ENCODE measurements at places on chromosomes 11 and 22.

DNA sequence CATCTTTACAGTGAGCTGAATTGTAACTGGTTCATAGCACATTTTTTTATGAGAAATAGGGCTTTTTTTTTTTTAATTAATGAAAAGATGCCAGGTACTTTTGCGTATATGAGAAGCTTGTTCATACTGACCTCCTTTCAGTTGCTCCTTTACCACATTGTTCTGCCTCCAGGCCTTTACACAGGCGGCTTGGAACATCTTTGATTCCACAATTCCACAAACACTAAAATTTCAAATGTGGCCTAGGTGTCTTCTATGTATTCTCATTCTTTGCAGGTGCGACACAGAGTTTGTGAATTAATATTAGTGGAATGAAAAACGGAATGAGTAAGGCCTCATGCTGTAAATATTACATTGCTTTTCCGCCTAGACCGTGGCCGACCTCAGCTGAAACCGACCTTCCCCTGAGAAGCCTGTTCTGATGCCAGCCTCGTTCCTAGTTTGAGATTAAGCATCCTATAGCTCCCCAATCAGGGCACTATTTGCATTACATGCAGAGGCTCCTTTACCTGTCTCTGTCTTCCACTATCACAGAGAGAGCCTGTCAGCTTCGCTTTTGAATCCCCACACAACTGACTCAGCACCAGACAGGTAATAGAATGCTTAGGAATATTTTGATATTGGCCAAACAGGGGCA lies 125.8 kb downstream of the LDLRAD3 start:
- DNase-seq, result no peak

- DNase-seq, result no peak
Measured at GRCh38 chr11:125261588-125261987, 97.0 kb downstream of the PKNOX2 start.

GRCh38 chr11:15770798-15771414 lies 585.4 kb downstream of the SOX6 start:
- no peak for DNase-seq

DNA sequence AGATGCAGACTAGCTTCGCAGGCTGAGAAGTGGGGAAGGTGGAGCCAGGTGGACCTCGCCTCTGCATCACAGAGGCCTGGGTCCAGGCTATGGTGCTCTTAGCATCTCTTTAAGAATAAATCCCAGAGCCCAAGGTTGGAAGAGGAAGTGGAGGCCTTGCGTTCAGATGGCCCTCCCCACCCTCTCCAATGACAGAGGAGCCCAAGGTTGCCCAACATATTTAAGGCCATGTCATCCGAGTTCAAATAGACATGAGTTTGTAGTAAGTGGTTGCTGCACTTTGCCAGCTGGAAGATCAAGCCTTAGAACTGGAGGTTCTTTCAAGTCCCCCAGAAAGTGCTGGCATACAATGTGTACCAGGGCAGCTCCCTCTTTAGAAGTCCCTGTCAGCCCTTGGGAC lies 47.1 kb upstream of the HORMAD2 start:
- no peak for DNase-seq

GRCh38 chr11:12207384-12208150 lies 97.2 kb downstream of the MICAL2 start:
- no peak for DNase-seq

- DNase-seq, result no peak
Measured at GRCh38 chr11:103690356-103690755, 346.1 kb upstream of the DDI1 start.

DNA sequence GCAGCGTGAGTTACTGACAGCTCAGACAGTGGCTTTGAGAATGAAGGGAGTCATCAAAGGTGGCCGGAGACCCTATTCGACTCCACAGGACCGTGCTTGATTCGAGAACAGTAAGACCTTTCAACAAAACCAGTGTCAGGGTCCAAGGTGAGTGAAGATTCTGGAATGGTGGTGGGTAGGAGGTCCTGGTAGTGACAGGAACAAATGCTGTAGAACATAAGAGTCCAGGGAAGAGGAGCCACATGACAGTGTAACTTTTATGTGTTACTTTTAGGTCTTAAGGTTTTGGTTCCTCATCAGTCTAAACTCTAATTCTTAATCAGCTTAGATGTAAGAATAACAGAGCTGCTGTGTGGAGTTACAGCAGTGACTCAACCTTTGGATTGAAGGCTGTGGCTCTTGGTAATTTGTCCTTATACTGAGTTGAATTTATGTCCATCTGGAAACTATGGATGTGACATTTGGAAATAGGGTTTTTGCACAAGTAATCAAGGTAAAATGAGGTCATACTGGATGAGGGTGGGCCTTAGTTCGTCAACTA lies 1.8 kb downstream of the TBC1D22A start:
- no peak for DNase-seq

- no peak for DNase-seq
Measured at GRCh38 chr22:23763954-23764353, 1.2 kb downstream of the C22orf15 start.

- no peak for DNase-seq
Measured at GRCh38 chr11:95556011-95556341, 233.6 kb downstream of the FAM76B start.

GRCh38 chr22:44609400-44609988 lies 92.5 kb upstream of the PRR5 start:
- no peak for DNase-seq

DNA sequence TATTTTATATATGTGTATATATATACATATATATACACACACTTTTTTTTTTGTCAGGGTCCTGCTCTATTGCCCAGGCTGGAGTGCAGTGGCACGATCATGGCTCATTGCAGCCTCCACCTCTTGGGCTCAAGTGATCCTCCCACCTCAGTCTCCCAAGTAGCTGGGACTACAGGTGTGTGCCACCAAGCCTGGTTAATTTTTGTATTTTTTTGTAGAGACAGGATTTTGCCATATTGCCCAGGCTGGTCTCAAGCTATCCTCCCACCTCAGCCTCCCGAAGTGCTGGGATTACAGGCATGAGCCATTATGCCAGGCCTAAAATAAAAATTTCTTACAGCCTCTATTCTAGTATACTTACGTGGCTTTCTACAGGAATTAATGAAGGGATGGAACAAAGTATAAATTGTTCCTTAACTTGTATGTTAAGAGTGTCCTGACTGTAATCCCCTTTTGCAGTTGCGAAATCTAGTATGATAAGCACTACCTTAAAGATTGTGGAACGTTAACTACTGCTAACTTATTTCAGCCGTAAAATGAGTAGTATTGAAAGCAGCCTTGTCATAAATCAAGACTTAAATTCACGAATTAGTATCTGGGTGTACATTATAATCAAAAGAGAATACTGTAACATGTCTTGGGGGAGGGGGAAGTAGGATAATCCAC lies 2.1 kb downstream of the TRAF6 start:
- DNase-seq, result no peak

GRCh38 chr11:69000831-69001242 lies 12.2 kb downstream of the MRGPRF start:
- DNase-seq, result no peak

DNA sequence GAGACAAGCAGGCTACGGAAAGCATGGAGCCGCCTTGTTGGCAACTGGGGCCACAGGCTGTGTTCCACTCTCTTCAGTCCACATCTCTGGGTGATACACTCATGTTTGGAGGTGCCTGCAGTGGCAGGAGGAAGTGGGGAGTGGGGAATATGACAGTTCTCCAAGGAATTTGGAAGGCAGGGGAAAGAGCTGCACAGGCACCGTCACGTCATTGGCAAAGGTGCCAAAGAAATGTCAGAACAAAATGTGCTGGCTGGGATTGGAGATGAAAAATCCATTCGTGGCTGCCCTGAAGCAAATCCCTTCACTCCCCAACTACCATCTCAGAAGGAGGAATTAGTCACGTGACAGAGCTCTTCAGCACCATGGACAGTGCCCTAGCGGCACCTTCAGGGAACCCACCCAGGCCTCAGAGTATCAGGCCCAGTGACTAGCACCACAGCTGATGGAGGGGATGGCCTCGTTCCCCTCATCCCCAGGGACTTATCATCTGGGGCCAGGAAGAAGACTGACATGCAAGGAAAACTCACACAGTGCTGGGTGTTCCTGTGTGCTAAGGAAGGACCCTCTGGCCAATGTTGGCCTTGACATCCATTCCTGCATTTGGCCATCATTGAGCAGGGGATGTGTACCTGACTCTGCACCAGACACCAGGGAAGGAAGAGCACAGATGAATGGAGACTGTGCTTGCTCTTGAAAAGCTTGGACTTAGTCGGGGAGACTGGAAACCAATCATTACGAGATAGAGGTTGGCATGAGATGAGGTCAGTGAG lies 48.5 kb upstream of the PRDM11 start:
- no peak for DNase-seq

DNA sequence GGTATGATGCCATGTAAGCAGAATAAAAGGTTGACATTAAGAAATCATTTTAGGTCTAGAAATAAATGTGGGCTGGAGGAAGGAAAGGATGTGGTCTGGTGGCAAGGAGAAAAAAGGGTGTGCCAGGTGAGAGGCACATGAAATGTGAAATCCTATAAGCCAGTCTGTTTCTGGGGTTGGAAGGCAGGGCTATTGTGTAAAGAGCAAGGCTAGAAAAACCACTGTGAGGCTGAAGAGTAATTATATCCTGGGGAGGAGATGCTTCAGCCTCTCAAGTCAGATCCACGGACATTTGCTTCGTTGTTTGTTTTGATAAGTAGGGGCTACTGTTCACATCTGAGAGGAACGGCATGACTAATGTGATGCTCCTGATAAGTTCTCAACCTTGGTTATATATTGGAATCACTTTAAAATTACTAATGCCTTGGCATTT lies 77.5 kb upstream of the CTSC start:
- no peak for DNase-seq

DNA sequence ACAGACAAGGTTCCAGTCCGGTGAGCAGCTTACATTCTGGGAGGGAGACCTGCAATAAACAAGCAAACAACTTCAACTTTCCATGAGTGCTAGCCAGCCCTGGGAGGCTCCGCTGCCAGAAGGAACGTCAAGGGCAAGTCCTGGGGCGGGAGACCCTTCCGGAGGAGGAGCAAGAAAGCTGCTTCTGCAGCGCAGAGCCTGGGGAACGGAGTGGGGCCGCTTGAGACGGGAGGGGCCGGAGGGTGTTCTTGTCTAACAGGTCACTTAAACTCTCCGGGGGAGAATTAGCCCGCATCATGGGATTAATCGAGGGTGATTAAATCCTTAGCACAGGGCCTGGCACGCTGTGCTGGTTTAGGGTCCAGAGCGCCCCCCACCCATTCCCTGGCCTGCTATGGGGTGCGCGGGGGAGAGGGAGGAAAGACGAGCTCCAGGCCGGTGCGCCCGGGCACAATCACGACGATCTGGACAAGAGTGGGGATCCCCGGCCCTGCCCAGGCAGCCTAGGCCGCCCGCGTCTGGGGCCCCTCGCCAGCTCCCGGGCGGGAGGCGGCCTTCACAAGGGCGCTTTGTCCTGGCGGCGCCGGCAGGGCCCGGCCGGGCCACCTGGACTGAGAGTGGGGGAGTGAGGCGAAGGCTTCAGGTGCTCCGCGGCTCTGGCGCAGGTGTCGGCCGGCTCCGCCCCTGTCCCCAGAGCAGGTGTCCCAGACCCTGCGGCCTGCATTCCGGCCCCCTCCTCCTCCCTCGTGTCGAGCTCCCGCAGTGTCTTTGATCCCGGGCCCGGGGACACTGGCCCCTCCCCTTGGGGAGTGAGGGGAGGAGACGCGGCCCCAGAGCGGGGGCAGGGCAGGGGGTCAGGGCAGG lies 663 bp upstream of the LARGE2 start:
- DNase-seq, result peak; percentile 54

- DNase-seq, result no peak
Measured at GRCh38 chr11:19918302-19919049, 205.8 kb downstream of the NAV2 start.

GRCh38 chr11:25576320-25576719 lies 755.6 kb upstream of the ANO3 start:
- no peak for DNase-seq

DNA sequence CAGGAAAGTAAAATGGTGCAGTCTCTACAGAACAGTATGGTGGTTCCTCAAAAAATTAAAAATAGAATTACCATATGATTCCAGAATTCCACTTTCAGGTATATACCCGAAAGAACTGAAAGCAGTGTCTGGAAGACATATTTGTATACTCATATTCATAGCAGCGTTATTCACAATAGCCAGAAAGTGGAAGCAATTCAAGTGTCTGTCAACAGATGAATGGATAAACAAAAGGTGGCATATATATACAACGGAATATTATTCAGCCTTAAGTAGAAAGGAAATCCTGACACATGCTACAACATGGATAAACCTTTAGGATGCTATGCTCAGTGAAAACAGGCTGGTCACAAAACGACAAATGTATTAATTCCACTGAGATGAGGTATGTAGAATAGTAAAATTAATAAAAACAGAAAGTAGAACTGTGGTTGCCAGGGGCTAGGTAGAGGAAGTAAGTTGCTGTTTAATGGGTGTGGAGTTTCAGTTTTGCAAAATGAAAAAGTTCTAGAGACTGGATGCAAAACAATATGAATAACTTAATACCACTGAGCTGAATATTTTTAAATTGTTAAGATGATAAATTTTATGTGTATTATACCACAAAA lies 14.5 kb downstream of the SAA1 start:
- DNase-seq, result no peak

- no peak for DNase-seq
Measured at GRCh38 chr11:10388101-10388500, 67.0 kb upstream of the AMPD3 start.

DNA sequence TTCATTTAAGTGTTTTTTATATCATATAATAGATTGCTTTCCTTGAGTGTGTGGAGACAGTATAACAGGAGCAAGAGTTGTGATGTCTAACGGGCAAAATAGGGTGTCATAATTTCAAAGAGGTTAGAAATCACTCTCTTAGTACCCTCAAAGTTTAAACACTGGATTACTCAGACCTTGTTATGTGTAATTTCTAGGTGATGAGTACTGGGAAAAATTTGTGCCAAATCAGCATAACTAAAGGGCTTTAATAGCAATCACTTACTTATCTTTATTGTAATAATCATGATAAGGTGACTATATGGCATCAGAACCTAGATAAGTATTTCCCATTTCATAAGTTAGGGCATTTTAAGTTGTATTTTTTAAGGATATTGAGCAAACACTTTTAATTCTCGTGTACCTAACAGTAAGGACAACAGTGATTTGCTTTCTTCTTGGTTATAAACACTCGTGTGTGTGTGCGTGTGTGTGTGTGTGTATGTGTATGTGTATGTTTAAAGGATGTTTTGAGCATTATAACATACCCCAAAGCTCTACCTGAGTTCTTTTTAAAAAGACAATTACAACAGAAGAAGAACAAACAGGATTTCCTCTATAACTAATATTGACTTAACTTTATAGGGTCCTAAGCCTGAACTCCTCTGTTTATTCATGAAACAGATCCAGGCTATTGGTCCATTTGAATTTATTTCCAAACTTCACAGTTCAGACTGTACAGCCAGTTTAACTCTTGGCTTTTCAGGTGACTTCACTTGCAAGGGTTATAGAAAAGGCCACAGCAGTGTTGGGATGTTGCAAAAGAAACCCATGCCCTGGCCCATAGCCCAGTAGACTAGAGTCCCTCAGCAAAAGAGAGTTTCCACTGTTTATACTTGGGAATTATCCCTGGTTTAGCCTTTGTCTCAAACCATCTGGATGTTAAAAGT lies 23.7 kb upstream of the PDE3B start:
- no peak for DNase-seq

Data from NCI-H2081 treated with DMSO at 0.1 percent for 48 hours (cell line).